ENCODE measurements at places on chromosomes 5 and 9. TPM values are rescaled to one million over a fixed set of nuclear protein-coding genes. Genes with fewer than 3 reads are reported as not detected.

Gene GRM6
- total RNA-seq = not detected

Gene OR1Q1
- not detected for total RNA-seq

Gene SPARC
- 0.42 TPM for total RNA-seq

Gene CBY3
- not detected for total RNA-seq

Gene TMEM141
- total RNA-seq = 39.2 TPM

Gene TIMD4
- 31.5 TPM for total RNA-seq

Gene PCDHB14
- total RNA-seq = not detected

Gene CCNI2
- 62.0 TPM for total RNA-seq

Gene CTSL
- 3.9 TPM for total RNA-seq

Gene FOXD4L6
- not detected for total RNA-seq
